ENCODE measurements at places on chromosomes 12 and 14.

DNA sequence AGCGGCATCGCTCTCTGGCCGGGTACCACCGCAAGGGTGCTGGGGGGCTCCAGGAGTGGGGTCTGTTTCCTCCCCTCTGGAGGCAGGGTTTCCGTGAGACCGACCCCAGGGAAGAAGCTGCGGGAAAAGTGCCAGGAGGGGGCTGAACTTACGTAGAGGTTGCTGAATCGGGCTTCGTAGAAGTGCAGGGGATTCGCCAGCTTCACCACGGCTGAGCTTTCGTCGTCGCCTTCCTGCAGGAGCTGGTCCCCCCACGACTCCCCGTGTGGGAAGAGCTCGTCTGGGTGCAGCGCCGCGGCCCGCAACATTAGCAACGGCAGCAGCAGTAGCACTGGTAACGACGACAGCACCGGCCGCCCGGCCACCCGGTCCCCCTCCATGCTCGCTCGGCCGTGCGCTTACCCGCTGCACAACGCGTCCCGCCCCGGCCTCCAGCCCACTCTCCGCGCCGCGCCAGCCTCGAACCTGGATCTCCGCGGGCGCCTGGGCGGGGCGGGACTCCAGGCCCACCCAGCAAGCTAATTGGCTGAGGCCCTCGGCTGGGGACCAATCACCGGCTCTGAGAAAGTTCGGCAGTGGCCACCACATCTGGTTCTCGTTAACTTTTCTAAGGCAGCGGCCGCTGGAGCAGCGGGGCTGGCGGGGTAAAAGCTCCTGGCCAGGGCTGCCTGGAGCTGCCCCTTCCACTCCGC is at the start of gene NID2:
Gene NID2, minus strand, starts transcription at position 445 of the 692 bp plus-strand sequence. Its CDS starts 65 bp downstream, at position 380.
- no peak for DNase-seq

- DNase-seq, result no peak
Observed at GRCh38 chr14:94474581-94475031, 1.4 kb downstream of the SERPINA9 start.

DNA sequence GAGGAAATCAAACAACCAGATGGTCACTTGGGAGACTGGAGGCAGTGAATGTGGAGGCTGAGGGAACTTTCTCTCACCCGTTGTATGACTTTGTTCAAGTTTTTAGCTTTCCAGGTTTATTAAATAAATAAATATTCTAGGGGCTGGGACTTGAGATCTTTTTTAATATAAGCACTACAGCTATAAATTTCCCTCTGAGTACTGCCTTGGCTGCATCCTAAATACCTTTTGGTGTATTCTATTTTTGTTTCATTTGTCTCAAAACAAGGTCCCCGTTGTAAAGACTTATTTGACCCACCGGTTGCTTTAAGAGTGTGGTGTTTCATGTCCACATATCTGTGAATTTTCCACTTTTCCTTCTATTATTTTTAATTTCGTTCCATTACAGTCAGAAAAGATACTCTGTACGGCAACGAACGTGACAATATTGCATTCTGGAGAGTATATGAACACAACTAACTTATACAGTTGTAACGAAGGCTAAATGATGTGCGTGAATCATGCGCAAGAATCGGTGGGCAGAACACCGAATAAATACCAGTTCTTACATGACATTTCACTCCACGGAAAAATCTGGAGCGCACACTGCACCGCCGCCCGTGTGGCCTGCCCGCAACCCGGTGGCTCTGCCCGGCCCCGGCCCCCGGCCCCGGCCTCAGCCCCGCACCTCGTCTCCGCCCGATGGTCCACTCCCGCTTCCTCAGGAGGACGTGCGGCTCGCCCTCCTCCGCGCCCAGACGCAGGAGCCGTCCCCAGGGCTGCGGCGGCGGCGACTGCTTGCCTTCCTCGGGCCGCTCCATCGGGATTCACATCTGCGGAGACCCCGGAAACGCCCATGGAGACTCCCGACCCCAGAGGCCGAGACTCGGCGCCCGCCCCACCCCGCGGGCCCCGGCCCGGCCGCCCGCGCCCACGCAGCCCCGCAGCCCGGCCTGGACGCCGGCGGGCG is 602 bp downstream of the CHFR start:
- peak; percentile 77 for DNase-seq

GRCh38 chr14:85234156-85235025 is 295.6 kb upstream of the FLRT2 start:
- DNase-seq, result no peak

GRCh38 chr12:91922674-91923073 is 223.0 kb downstream of the BTG1 start:
- no peak for DNase-seq

DNA sequence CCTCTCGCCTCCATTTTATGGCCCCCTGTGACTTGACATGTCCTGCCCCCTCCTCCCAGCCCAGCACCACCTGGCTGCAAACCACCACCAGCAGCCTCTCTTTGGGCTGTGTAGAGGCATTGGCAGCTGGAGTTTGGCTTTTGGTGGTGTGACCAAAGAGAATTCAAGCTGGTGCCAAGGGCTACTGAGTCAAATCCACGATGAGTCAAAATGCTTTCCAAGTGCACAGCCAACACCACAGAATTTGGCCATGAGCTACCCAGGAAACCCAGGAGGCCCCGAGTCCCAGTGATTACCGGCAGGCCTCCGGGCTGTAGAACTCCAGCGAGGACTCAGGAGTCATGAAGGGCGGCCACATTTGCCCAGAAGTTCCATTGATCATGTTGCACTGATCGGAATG is 53.8 kb downstream of the SCARB1 start:
- DNase-seq, result no peak

GRCh38 chr12:75439930-75440329 is 40.6 kb upstream of the GLIPR1 start:
- no peak for DNase-seq

DNA sequence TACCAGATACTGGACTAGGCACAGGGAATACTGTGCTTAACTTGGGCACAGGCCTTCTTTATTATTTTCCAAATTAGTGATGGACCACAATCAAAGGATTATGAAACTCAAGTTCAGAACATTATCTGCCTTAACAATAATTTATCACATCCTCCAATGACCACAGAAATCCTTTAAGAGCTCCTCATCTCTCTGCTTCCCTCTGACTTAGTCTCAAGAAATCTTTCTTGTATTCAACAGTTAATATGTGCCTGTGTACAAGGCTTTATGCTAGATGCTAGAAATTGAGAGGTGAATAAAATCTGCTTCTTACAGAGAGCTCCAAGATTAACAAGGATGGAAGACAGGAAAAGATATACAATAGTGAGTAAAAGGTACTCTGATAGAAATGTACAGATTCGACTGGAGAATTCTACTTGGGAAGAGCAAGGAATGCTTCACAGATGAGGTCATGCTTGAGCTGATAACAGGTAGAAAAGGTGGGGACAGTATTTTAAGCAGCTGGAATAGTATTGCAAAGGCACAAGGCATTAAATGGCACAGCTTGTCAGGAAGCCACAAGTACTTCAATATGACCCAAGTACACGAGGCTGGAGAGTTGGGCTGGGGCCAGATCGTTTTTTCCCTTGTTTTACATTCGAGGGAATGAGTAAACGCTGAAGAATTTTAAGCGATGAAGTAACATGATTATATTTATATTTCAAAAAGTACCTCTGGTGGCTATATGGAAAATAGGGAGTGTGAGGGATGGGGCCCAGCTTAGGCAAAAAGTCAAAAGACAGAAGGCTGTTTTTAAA is 55.1 kb upstream of the ARID2 start:
- no peak for DNase-seq
